ENCODE measurements at places on chromosomes 7 and 10. TPM values are rescaled to one million over a fixed set of nuclear protein-coding genes. Genes with fewer than 3 reads are reported as not detected.

DNA sequence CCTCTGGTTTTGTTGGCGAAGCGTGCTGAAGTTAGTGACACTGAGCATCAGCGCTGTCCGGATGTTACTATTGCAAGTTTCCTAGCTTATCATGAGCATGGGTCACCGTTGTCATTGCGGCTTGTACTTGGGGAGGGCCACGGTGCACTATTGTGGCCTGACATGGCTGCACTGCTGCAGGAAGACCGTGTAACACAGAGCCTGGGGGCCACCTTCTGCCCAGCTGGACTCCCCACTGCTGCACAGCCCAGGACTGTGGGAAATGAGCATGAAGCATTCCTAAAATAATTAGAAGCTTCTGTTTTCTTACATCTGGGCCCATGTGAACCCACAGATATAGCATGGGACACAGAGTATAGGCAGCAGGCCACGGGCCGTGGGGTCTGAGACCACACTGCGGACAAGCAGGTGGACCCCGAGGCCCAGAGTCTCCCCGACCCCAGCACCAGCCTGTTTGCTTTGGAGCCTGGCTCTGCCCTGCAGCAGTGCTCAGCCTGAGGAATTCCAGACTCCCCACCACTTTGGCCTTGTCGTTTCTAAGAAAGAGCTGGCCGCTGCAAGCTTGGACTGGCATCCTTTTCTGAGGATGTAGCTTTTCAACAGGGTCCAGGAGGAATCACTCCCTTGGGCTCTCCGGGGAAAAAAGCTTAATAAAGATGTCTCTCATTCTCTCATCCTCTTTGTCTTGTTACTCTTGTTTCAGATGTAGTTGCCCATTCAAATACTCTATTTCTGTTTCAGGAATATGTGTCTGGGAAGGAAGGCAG, 179.2 kb downstream of the CCDC3 start:
- no peak for DNase-seq

DNA sequence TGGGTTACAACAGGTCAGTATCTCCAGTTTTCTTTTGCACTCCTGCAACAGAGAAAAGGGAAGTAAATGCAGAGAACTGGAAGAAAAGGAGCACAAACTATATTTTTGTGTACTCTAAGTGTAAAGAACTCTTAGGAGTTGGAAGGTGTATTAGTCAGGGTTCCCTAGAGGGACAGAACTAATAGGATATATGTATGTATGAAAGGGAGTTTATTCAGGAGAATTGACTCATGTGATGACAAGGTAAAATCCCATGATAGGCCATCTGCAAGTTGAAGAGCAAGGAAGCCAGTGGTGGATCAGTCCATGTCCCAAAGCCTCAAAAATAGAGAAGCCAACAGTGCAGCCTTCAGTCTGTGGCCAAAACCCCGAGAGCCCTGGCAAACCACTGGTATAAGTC, 22.6 kb upstream of the RAB18 start:
- no peak for DNase-seq

OR13A1 gene
- total RNA-seq, result not detected

CASD1 gene
- 10.5 TPM for total RNA-seq

GRCh38 chr7:932651-932975, 21.9 kb downstream of the ADAP1 start:
- DNase-seq, result no peak

GRCh38 chr7:17298102-17298839, at the start of gene AHR:
Gene AHR (plus strand): TSS chr7:17298652. CDS start chr7:17299265, 613 bp downstream.
- peak; percentile 91 for DNase-seq

DNA sequence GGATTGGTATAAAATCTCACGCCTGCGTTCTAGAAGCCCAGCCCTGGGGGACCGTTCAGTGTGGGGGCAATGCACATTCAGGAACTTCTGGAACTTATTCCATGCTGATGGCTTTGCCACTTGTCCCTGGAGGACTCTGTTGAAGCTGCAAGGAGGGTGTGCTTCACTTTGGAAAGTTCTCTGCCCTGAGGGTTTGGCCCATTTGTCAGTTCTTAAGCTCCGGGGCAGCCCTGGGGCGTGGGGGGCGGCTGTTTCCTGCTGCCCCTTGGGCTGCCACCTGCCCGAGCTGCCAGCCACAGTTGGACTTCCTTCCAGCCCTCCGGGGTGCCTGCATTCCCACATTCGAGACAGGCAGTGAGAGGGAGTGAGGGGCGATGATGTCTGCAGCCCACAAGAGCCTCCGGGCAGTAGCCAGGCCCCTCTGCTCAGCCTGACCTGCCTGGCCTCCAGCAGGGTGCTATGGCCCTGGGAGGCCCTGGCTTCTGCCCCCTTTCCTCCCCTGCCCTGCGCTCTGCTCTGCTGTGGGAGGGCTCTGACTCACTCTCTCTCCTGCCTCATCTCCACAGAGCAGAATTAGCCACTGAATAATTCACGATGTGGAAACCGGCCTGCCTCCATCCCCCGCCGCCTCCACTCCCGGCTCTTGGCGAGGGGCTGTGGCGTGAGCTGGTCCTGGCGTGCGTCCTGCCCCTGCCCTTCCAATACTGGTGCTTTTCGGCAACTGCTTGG, 1.9 kb downstream of the TTYH3 start:
- DNase-seq, result no peak

CNTNAP2 gene
- 0.15 TPM for total RNA-seq

Measured in NCI-H460 (cell line).